Activated CD8-positive, alpha-beta memory T cell treated with anti-CD3 and anti-CD28 coated beads for 24 hours (primary cell): ENCODE measurements at places on chromosomes 6 and 20.
A peak's percentile ranks its signal among the peaks of the same experiment; 100 is the strongest.

GRCh38 chr6:138987080-138987642, 892 bp downstream of the REPS1 start:
- DNase-seq: no peak

DNA sequence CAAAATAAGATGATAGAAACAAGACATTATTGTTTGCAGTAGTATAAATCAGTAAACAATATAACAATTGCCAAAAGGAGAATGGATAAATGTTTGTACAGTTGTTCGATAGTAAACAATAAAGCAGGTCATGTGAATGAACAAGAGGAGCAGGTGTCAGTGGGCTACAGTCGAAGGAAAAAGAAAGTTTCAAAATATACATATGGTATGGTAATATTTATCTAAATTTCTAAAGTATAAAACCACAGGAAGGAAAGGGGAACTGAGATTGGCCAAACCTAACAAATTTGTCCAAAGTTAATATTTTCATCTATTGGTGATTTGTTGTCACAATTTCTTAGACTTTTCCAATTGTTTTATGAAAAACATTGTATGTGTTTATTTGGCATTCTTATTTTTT, 110.9 kb downstream of the SH3BGRL2 start:
- no peak for DNase-seq

DNA sequence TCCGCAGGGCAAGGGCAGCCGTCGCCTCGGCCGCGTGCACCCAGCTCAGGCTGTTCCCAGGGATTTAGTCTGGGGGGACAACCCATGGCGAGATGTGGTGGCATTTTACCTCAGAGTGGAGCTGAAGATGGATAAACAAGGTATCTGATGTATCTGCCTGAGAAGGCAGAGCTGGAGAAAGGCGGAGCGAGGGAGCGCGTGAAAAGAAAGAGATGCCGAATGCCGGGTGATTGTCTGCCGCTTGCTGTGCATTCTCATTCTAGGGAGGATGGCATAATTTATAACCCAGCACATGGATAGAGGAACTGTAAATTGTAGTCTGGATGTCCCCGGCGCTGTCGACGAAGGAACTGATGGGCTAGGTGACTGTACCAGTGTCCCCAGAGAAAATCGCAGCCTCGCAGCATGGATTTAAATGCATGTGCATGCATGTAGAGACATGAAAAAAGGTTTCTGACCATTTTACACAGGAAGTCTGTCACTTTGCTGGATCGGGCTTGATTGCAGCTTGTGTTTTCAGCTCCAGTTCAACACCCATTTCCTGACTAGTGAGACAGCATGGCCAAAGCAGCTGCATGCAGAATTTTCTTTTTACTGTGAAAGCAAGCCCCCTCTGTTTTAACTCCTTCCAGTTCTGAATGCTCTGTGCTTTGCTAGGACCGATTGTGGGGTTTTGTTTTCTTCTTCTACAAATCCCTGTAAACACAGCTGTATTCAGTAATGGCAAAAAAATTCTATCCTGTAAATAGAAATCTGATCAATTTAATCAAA, 149.7 kb downstream of the PRL start:
- DNase-seq: peak; percentile 59

- peak; percentile 24 for DNase-seq
Observed at GRCh38 chr20:24695529-24696225, 226.2 kb downstream of the SYNDIG1 start.

- DNase-seq: peak; percentile 42
Observed at GRCh38 chr20:40768105-40768504, 79.1 kb upstream of the MAFB start.

DNA sequence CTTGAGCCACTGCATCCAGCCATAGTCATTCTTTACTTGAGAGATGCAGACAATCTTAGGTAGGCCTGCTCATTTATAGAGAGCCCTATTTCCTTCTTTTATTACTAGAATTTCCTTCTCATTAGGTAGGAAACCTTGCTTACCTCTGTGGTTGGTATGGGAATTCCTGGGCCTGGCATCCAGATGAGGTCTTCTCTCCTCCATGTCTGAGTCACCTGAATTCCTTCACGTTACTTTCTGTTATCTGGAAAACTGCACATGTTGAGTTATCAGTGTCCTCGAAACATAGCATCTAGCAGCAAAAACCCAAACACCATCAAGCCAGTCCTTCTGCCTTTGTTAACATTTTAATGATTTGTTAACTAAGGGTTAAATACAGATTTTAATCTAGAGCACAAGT, 2.2 kb downstream of the ZNFX1 start:
- no peak for DNase-seq

DNA sequence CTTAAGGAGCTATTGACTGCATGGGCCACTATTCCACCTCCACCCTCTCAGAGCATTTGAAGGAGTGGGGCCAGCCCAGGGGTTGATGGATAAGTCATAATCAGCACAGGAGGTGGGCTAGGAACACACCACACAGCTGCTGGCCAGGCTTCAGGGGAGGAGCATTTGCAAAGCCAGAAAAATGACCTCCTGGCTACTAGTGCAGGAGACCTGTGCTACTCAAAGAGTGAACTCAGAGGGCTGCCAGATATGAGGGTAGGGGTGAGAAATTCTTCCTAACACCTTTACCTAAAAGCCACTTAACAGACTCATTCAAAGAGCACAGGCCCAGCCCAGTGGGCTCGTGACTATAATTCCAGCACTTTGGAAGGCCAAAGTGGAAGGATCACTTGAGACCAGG, 210.8 kb downstream of the TBXT start:
- DNase-seq: no peak

- DNase-seq: no peak
Observed at GRCh38 chr6:100724222-100724621, 156.9 kb downstream of the ASCC3 start.

DNA sequence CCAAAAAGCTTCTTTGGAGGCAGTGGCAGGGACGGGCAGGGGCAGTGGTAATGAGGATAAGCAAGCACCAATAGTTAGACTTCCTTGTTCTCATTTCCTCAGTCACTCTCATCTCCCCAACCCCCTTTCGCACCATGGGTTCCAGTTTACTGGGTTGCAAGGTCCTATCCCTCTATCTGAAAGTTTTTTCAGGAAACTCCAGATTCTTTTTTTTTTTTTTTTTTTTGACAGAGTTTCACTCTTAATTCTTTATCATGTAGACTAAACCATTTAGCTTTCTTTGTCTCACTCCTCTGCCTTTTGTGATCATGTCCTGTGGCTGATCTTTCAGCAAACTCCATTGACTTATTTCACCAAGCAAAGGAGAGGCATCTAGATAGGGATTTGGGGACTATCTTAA, 51.4 kb upstream of the GMDS start:
- no peak for DNase-seq

GRCh38 chr20:5072756-5073659, 46.8 kb downstream of the PCNA start:
- DNase-seq: no peak

DNA sequence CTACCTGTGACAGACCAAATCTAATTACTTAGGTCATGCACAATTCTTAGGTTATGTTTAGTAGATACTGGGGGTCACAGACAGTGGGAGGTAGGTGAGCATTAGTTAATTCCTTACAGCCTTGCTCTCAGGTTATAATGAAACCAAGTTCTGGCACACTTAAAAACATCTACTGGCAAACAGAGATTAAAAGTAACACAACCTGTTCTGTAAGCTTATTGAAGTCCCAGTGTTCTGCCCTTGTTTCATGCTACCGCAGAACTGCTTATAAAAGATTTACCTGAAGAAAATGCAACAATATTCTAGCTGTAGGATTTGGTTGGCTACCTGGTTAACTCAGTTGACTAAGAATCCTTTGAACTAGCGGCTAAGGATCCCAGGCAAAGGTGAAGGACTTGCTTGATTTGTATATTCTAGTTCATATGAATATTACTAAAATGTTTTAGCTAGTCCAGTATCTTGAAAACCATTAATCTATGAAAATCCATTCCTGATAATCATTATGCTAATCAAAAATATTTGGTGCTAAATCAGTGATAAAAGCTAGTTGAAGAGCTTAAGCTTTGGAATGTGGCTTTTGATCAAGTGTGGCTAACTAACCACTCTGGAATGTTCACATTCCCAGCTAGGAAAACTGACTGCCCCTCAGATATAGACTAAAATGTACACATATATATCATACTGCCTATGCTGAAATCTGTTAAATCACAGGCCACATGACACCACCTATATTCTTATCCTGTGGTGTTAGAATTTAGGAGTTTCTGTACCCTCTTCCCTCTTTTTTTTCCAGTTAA, 7.2 kb downstream of the PEX3 start:
- DNase-seq: no peak

DNA sequence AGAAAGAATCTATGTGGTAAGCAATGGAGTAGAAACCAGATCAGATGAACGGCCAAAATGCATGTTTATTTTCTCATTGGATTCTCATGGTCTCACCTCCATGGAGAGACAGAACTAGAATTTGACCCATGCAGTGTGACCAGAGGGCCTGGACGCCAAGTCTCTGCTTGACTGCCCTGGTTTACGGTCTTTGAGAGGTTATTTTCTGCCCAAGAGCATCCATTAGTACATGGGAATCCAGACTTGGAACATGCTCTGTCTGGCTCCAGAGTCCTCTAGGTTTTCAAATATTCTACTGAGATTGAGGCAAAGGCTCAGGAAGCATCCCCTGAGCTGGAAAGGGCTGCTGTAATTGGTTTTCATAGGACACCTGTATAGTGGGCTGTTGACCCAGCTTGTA, 45.5 kb upstream of the UST start:
- no peak for DNase-seq

GRCh38 chr6:37758234-37758633, 60.6 kb upstream of the MDGA1 start:
- no peak for DNase-seq

- DNase-seq: peak; percentile 40
Observed at GRCh38 chr6:166618866-166619761, 7.9 kb downstream of the RPS6KA2 start.

DNA sequence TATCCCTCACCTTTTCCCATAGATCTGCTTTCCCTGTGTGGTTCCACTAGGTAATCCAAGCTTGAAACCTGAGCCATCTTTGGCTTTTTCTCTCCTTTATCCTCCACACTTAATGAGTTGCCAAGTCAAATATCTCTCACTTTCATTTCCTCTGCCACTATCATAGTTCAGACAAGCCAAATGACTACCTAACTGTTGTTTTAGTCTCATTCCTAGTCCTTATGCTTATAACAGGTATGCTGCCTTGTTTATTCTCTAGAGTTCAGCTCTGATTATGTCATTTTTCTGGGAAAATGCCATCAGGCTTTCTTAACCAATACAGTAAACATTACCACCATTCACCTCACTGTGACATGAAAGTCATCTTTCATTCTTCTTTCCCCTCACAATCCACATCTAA, 6.5 kb downstream of the EFHC1 start:
- DNase-seq: no peak

GRCh38 chr6:152364866-152365265, 272.3 kb downstream of the SYNE1 start:
- no peak for DNase-seq

- DNase-seq: peak; percentile 47
Observed at GRCh38 chr6:169801396-169802160, 50.2 kb downstream of the ERMARD start.

DNA sequence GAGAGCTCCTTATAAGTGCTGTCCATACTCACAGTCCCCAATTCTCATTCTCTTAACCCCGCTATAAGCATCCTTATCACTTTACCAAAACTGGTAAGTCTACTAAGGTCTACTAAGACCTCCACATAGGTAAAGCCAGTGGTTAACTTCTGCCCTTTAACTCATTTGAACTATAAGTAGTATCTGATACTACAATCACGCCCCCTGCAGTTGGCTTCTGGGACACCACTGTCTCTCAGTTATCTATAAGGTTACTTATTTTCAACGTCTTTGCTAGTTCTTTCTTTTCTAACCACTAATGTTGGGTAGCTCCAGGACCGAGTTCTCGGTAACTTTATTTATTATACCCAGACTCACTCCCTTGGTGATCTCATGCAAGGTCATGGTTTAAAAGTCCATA, 142.6 kb downstream of the ARHGAP18 start:
- no peak for DNase-seq

DNA sequence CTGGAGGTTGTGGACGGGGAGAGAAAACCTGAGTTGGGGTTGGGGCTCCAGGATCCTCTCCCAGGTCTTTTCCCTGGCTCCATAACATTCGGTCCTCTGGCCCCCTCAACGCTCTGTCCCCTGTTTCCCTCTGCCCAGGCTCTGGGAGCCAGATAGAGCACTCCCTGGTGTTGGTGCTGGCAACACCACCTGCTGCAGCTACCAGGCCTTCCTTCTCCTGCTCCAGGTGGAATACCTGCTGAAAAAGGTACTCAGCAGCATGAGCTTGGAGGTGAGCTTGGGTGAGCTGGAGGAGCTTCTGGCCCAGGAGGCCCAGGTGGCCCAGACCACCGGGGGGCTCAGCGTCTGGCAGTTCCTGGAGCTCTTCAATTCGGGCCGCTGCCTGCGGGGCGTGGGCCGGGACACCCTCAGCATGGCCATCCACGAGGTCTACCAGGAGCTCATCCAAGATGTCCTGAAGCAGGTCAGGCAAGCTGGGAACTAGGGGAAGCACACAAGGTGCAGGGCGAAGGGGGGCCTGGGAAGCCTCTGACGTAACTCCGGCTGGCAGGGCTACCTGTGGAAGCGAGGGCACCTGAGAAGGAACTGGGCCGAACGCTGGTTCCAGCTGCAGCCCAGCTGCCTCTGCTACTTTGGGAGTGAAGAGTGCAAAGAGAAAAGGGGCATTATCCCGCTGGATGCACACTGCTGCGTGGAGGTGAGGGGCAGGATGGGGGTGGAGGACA, 14.6 kb downstream of the DEF6 start:
- peak; percentile 63 for DNase-seq

DNA sequence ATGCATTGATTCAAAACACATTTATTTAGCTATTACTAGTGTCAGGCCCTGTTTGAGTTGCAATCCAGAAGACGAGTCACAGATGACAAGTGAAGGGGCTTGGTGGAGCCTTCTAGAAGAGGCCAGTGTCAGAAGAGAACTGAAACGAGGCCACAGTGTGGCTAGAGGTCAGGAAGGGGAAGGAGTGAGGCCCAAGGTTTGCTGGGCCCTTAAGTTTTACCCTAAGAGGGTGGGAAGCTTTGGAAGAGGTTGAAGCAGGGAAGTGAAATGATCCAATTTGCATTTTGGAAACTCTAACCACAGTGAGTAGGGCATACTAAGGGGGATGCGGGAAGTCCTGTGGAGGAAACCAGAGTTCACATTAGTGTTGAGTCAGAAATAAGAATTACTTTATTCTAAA, 25.0 kb downstream of the TTK start:
- no peak for DNase-seq

DNA sequence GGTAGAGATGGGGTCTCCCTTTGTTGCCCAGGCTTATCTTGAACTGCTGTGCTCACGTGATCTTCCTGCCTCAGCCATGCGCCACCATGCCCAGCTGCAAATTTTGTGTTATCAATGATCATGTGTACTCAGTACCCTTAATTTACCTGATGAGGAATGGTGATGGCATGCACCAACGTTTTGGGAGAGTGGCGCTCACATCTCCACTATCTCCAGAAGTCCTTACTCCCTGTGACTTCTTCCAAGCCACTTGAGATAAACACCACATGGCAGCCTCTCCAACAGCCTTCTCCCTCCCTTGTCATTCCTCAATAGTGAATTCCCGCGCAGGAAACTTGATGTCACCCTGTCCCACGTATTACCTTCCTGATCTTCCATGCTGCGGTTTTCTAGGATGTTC, 58.1 kb downstream of the PSMG4 start:
- DNase-seq: no peak
